ENCODE measurements at places on chromosomes 5 and 9.

GRCh38 chr5:136209346-136209910 is 16.5 kb upstream of the SMIM32 start:
- peaks cover 4% of the 10 kb centered on the region for H3K4me1 ChIP-seq
- no peak overlapping the region for H3K27ac ChIP-seq
- H3K27me3 ChIP-seq = peaks cover 85% of the 10 kb centered on the region
- H3K36me3 ChIP-seq = peaks cover 5% of the 10 kb centered on the region
- DNase-seq = no peak

- no peak for DNase-seq
- H3K4me3 ChIP-seq = peak overlapping the region; percentile 3
- H3K36me3 ChIP-seq = peaks cover 22% of the 10 kb centered on the region
- H3K27me3 ChIP-seq = no peaks in the 10 kb centered on the region
- peaks cover 26% of the 10 kb centered on the region for H3K4me1 ChIP-seq
Measured at GRCh38 chr5:173016598-173017046, 33.1 kb downstream of the ATP6V0E1 start.

DNA sequence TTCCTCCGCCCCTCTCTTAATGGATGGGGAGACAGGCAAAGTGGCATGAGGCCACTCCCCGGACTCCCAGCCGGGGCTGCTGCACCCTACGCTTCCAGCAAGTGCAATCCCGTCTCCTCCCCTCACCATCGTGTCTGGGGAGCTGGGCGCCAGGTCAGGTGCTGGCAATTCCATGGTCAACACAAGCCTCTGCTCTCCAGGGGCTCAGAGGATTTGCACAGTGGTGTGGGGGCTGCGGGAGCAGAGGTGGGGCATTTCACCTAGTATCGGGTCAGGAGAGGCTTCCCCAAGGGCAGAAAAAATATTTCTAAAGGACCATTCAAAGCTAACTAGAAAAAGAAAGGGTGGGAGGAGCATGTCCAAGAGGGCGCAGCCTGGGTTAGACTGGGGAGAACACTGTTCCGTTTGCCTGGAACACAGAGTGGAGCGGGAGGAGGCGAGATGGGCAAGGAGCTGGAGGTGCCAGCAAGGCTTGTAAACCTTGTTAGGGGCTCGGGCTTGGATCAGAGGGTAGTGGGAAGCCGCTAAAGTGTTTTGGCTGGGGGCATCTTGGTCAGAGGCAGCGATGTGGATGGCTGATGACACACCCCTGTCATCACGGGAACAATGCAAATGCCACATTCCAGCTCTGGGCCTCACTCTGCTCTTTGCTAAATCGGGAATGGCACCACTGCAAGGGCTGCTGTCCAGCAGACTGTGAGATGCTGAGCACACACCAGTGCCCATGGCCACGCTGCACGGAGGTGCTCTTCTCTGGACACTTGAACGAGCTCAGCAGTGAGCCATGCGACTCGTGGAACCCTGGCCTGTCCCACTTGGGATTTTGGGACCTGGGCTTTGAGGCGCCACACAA is 191.7 kb downstream of the CDK5RAP2 start:
- no peak overlapping the region for H3K4me3 ChIP-seq
- H3K27ac ChIP-seq = no peak overlapping the region
- no peak for DNase-seq

DNA sequence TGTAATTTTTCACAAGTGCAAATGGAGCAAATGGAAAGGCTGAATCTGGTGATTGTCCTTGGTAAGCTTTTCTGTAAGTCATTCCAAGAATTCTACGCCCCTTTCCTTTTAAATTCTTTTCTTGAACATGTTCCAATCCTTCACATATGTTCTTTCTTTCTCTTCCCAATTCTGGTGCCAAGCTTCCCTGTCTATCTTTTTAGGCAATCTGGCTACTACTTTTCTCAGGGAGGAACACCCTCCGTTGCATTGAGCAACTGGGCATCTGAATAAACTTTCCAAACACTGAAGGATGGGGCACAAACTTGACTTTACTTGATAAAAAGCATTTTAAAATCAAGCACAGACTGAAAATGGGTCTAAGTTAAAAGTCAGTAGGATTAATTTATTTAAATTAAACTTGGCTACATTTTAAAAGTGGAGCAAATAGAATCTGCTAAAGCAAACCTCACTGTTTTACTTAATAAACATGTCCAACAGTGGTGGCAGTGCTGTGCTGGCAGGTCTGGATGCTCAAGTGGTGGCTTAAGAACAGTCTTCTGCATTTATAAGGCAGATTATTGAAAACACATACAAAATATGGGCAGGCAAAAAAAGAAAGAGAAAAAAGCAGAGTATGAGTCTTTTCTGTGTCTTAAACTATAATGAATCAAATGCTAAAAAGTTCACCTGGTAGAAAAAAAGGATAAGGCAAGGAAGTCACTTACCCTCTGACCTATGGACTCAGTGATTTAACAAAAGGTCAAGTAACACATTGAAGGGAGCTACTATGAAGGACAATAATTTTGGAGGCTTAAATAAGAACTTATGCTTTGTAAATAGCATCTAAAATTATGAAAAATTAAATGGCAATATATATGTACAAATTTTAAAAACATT is 5.4 kb downstream of the ELL2 start:
- DNase-seq = no peak
- H3K4me3 ChIP-seq = no peak overlapping the region
- peaks cover 15% of the 10 kb centered on the region for H3K27me3 ChIP-seq
- peaks cover 41% of the 10 kb centered on the region for H3K4me1 ChIP-seq

- H3K27ac ChIP-seq = peak overlapping the region; percentile 74
- DNase-seq = no peak
- H3K27me3 ChIP-seq = no peaks in the 10 kb centered on the region
- peaks cover 69% of the 10 kb centered on the region for H3K4me1 ChIP-seq
Measured at GRCh38 chr9:136550439-136551289, 4.8 kb upstream of the NOTCH1 start.

Data from WTC11 (cell line).